ENCODE measurements at places on chromosomes 2 and 18.

- DNase-seq = no peak
Observed at GRCh38 chr2:143533846-143534245, 404.6 kb downstream of the ARHGAP15 start.

GRCh38 chr2:69054431-69054830 is 41.5 kb downstream of the ANTXR1 start:
- DNase-seq = no peak

DNA sequence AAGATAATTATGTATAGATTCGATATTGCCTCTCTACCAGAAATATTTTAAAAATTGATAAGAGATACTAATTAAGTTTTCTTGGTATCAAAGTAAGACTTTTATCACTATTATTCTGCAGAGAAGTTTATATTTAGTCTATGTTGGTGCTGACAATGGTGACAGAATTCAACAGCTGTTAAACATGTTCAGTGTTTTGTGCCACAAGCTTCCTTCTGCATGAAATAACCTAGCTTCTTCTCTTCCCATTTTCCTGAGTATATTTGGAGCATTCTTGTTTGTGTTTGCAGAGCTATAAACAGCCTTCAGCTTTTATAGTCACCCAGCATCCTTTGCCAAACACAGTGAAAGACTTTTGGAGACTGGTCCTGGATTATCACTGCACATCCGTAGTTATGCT is 229.2 kb upstream of the RAB12 start:
- DNase-seq = no peak

DNA sequence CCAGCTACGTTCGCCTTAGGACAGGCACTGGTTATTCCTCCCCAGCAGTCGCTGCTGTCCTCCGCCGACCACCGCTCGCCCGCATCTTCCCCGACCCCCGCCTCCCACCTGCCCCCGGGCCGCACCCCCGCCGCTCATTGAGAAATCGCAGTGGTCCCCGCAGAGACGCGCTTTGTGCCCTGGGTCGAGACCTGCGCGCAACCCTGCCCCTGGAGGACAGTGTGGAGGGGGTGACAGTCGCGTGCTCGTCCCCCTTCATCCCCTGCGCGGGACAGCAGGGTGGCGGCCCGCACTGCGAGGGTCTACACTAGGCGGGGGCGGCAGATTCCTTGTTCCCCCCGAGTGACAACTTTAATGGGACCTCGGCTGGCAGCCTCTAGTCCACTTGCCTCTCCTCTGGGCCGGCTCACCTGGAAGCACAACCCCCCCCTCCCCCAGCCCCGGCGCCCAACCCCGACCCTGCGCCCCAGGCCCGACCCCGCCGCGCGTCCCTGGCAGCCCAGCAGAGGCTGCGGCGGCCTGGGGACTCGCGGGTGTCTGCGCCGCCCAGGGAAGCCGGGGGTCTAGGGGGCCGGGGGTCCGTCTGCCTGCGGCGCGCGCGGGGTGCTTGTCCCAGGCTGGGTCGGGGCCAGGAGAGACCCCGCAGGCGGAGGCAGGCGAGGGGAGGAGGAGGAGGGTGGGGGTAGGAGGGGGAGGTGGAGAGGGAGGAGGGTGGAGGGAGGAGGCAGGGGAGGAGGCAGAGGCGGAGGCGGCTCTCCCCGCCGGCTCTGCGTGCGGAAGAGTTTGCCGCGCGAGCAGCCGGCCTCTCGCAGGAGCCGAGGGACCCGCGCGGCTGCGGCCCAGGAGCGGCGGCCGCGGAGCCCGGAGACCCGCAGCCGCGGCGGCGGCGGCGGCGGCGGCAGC is at the start of gene NPAS2:
Gene NPAS2 (plus strand): TSS at position 770 of the 903 bp plus-strand sequence. CDS start 84,616 bp downstream, outside the sequence.
- DNase-seq = peak; percentile 72

DNA sequence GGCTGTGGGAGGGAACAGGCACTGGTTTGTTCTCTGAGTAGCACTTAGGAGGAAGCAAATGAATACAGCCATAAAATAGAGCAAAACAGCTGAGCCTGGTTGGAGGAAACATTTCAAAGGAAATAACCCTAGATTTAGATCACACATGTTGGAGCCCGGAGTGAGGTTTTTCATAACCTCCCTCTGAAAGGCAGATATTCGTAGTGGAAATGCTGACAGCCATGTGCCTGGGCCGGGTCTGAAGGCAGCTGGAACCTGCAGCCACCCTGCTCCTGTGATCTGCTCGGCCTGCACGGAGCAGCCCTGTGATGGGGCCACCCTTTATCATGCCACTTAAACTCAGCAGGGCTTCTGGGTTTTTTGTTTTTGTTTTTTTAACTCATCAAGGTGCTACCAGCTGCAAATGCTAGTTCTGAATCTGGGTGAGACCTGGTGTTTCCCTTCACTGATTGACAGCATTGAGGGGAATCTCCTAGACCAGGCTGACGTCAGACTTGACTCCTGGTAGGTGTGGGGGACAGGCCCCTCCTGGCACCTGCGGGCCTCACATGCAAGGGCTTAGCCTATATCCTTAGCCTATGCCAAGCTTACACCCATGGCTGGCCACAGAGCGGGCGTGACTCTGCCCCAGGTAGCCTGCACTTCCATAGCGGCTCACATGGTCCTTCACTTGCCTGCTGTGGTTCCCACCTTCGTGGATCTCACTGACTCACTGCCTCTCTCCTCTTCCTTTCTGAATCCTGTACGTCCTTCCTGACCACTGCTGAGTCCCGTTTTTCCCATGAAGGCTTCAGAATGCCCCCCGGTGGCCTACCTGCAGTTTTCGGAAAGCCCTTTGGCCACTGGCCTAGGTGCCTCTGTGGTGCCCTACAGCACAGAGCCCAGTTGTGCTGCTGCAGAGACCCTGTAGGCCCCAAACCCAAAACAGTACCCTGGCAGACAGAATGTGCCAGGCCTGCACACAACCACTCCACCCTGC is 217.3 kb downstream of the SEPTIN10 start:
- peak; percentile 74 for DNase-seq

- no peak for DNase-seq
Observed at GRCh38 chr2:199979398-199979797, 24.0 kb downstream of the MAIP1 start.

- DNase-seq = no peak
Observed at GRCh38 chr2:164935118-164936101, 19.9 kb downstream of the SLC38A11 start.

- peak; percentile 63 for DNase-seq
Observed at GRCh38 chr2:189143925-189144324, 35.6 kb downstream of the COL5A2 start.

DNA sequence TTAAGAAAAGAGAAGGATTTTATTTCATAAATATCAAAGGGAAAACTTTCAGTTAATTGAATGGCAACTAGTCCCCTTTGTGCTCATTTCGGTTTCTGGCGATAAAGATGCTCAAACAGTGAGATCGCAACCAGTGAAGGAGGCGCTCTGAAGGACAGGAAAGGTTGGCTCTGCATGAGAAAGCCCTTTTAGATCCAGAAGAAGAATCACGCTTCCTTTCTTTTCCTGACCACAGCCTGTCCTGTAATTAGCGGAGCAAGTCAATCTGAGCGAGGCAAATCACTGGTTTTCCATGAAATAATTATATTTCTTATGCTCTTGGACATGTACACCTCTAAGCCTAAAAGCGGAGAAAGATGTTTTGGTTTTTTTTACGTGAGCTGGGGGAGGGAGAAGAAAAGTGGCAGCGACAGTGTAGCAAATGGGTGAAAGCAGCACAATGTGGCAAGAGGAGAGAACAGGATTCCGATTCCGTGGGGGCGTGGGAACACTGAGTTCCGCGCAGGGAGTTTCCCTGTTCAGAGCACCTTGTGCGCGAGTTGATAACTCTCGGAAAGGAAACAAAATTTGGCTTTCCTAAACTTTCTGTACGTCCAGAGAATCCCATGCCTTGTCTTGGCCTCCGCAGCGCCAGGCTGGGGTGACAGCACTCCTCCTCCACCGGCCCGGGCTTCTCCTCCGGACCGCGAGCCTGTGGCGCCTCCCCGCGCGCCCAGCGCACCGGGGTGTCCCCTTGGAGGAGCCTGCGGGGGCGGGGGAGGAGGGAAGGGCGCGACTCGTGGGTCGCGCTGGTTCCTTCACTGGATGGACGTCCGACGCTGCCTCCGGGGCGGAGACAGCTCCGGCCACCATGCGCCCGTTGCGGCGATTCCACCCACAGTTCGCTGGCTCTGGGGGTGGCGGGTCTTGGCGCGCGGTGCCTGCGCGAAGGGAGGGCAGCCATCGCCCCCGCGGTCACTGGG is 620 bp upstream of the SLC9A2 start:
- no peak for DNase-seq

GRCh38 chr2:196914867-196915460 is 11.5 kb downstream of the PGAP1 start:
- DNase-seq = no peak
